Activated CD8-positive, alpha-beta memory T cell treated with anti-CD3 and anti-CD28 coated beads, Interleukin-2, amount 10 ng/mL, durations not matched to agents 7 days and 5 days (primary cell): ENCODE measurements at places on chromosomes 5 and 9.
A peak's percentile ranks its signal among the peaks of the same experiment; 100 is the strongest.

- DNase-seq, result peak; percentile 42
These were observed 556 bp downstream of the MTREX start for GRCh38 chr5:55308254-55308836.

DNA sequence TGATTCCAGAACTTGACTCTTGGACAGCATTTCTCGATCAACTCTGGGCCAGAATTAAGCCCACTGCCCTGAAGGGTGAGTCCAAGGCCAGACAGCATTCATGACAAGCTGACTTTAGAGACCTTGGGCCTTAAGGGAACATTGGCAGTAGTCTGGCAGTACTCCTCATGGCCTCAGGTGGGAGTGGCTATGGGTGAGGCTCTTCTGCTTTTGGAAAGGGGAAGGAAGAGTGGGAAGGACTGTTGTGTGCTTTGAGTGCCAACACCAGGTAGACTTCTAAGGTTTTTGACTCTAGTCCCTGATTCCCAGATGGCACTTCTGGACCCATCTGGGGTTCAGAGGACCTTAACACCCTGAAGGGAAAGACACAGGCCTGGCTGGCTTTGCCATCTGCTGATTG, 530.4 kb downstream of the ACTL7B start:
- no peak for DNase-seq

- DNase-seq, result no peak
These were observed 167.8 kb downstream of the DOCK2 start for GRCh38 chr5:169804861-169805260.

DNA sequence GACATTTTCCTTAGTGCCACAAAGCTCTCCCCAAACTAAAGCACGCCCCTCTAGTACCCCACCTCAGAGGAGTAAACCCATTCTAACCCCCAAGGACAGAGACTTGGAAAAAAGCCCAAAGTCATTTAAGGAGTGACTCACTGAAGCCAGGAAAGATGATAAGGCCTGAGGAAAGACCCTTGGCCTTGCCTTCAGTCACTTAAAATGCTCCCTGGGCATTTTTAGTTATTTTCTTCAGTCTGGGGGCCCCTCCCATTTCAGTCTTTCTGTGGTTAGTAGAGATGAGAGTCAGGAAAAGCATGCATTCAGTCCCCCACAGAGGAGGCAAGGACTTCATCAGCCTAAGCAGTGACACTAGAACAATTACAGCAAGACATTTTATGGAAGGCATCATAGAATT, 13.7 kb upstream of the TLX3 start:
- DNase-seq, result no peak

- DNase-seq, result no peak
These were observed 71.5 kb upstream of the MTAP start for GRCh38 chr9:21730899-21731298.
